Stimulated activated CD4-positive, alpha-beta T cell treated with anti-CD3 and anti-CD28 coated beads, TNF-alpha, amount 100 ng/mL, for 1 hour (primary cell): ENCODE measurements at places on chromosomes 16 and 17.

GRCh38 chr17:35404360-35404759 is 27.9 kb downstream of the SLFN12 start:
- DNase-seq = no peak

- DNase-seq = no peak
Measured at GRCh38 chr16:84607694-84608093, 10.2 kb downstream of the COTL1 start.

DNA sequence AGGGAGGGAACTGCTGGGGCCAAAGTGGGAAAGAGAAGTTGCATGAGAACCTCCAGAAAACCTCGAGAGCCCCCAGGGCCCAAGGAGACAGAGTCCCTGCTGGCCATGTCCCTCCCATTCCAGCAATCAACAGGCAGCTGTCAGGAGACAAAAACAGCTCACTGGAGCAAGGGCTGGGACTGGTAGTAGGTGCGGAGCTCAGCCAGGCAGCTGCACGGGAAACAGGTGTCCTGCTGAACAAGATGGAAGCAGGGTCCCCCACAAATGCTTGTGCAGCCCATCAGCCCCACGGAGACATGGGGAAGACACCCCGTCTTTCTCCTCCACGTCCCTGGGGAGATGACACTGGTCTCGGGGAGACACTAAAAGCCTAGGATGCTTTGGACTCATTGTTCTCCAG is 34.5 kb downstream of the SDK2 start:
- DNase-seq = no peak

GRCh38 chr17:9022573-9023391 is 1.5 kb downstream of the NTN1 start:
- DNase-seq = no peak
